ENCODE measurements at places on chromosomes 4 and X.

DNA sequence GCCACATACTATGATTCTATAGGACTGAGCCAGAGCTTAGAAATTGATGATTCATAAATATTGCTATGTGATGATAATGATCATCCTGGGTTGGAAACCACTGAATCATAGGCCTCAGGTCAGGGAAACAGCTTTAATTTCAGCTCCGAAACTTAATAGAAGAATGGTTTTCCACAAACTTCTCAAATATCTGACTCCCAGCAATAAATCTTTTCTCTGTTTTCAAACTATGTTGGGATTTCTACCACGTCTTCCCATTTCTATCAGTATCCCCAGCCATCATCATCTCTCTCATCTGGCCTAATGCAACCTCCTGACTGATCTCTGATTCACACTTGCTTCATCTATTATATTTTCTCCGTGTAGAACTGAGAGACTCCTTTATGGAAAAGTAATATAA, 521.8 kb upstream of the AGA start:
- DNase-seq: no peak

- DNase-seq: no peak
These were observed 70.2 kb upstream of the AFAP1 start for GRCh38 chr4:8009710-8010511.

GRCh38 chrX:131821945-131822622, 201.0 kb upstream of the STK26 start:
- peak; percentile 70 for DNase-seq

GRCh38 chr4:148514041-148514440, 71.8 kb upstream of the NR3C2 start:
- no peak for DNase-seq

GRCh38 chr4:81792521-81792920, 320.8 kb upstream of the RASGEF1B start:
- no peak for DNase-seq

- DNase-seq: no peak
These were observed 1.0 kb upstream of the SCLT1 start for GRCh38 chr4:129094347-129094746.

- DNase-seq: no peak
These were observed 25.7 kb upstream of the TRPC3 start for GRCh38 chr4:121977251-121978171.

DNA sequence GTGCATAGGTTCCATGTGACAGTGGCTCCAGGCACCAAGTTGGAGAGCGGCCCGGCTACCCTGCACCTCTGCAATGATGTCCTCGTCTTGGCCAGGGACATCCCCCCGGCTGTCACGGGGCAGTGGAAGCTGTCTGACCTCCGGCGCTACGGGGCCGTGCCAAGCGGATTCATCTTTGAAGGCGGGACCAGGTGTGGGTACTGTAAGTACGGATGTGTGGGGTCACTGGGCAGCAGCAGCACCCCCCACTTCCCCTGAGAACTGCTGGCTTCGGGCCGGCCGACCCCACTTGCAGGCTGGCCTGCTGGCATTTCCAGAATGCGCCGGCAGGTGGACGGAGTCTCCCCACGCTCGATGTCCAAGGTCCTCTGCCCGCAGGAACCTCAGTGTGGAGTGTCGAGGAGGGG, 13.2 kb downstream of the DOK7 start:
- no peak for DNase-seq

DNA sequence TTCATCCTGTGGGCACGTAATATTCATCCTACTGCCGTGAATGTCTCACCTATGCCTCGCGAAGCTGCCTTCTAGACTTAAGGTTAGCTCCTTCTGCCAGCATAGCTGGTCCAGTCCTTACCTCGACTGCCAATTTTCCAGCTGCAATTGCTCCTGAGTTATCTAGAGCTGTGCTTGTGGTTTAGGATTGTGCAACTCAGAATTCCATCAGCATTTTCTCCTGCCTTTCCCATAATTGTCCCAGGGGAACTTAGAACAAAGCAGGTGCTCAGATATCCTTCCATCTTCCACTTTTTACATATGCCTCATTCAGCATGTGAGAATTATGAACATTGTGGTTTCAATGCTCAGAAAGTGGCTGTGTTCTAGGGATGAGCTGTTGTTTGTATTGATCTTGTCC, 131.4 kb upstream of the ADGRL3 start:
- no peak for DNase-seq

- no peak for DNase-seq
These were observed 310.5 kb downstream of the CFAP299 start for GRCh38 chr4:80646061-80646460.

GRCh38 chr4:65589331-65589730, 81.0 kb downstream of the EPHA5 start:
- no peak for DNase-seq

- no peak for DNase-seq
These were observed 207.4 kb upstream of the JADE1 start for GRCh38 chr4:128601991-128602695.

- DNase-seq: no peak
These were observed 279.3 kb downstream of the INPP4B start for GRCh38 chr4:142566777-142567176.

- no peak for DNase-seq
These were observed 111.7 kb upstream of the PDHA2 start for GRCh38 chr4:95728145-95728544.

GRCh38 chr4:121650741-121651140, 46.0 kb downstream of the ANXA5 start:
- no peak for DNase-seq

- DNase-seq: no peak
These were observed 483.8 kb downstream of the AFF2 start for GRCh38 chrX:148984238-148984637.

DNA sequence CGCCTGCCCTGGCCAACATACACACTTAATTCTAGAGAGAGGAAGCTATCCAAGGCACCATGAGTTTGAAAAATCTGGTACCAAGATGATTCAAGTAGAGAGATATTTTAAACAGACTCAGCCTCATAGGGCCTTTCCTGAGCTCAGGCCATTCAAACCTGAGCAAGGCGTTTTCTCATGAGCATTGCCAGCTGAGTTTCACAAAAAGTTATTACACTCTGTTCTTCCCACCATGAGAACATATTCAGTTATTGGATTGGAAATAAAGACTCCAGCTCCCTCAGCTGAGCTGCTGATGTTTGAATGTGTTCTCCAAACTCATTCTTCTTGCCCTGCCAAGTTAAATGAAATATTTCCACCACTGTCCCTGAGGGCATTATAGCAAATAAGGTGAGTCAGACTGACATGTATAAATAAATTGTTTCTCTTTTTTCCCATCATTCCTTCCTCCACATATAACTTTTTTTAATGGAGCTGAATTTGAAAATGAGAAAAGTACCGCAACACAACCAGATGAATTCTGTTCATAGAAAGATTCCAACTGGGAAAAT, 429.6 kb downstream of the RAB28 start:
- no peak for DNase-seq
